Ovary (tissue), 10 donors: ENCODE measurements at places on chromosomes 16 and 17.

- no peak for DNase-seq
Observed at GRCh38 chr16:65388592-65388991, 266.7 kb upstream of the CDH11 start.

- no peak for DNase-seq
Observed at GRCh38 chr16:74700116-74700437, 585 bp downstream of the MLKL start.

- DNase-seq: no peak
Observed at GRCh38 chr17:47720196-47720595, 12.8 kb upstream of the TBX21 start.

- DNase-seq: no peak
Observed at GRCh38 chr16:16099320-16099719, 124.0 kb downstream of the ABCC6 start.

GRCh38 chr17:40482722-40483121 is 18.7 kb downstream of the TNS4 start:
- DNase-seq: no peak

DNA sequence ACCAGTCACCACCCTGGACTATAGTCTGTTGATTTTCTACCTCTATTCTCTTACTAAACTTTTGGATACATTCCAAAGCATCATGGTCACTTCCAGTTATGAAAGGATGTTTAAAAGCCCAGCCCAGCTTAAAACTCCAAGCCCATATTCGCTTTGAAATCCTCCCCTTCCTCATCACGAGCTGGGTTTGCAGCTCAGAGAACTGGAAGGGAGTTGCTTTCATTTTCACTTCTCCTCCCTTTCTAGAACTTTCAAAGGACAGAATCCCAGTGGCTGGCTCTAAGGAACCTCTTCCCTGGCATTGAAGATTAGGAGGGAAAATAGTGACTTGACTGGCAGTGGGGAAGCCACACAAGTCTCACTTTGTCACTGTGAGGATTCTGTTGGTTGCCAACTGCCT is 100.1 kb upstream of the DYNLRB2 start:
- no peak for DNase-seq

- DNase-seq: no peak
Observed at GRCh38 chr16:14175086-14175485, 104.0 kb downstream of the MRTFB start.

- DNase-seq: no peak
Observed at GRCh38 chr16:77299395-77299794, 100.2 kb downstream of the SYCE1L start.

DNA sequence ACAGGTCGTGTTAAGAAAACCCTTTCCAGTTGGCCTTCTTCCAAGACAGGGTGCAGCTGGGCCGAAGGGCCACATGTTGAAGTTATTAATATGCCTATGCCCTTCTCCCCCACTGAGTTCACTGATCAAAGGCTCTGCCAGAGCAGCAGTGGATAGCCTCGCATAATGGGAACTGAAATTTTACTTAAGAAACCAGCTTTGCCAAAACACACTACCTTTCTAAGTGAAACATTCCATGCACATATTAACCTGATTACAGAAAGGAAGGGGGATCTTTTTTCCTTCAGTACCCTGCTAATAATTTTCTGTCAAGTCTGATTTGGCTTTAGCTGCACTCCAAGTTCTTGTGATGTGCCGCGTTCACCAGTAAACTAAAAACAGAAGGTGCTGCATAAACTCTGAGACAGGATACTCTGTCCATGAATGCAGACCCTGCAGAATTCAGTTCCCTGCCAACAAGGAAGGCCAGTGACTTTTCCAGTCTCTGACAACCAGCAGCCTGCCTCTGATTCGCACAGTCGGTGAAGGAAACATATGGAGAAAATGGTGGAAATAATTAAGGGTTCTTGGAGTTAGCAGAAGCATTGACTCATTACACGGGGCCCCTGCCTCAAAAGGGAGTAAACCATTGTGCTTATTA is 283.8 kb downstream of the ZFHX3 start:
- no peak for DNase-seq

DNA sequence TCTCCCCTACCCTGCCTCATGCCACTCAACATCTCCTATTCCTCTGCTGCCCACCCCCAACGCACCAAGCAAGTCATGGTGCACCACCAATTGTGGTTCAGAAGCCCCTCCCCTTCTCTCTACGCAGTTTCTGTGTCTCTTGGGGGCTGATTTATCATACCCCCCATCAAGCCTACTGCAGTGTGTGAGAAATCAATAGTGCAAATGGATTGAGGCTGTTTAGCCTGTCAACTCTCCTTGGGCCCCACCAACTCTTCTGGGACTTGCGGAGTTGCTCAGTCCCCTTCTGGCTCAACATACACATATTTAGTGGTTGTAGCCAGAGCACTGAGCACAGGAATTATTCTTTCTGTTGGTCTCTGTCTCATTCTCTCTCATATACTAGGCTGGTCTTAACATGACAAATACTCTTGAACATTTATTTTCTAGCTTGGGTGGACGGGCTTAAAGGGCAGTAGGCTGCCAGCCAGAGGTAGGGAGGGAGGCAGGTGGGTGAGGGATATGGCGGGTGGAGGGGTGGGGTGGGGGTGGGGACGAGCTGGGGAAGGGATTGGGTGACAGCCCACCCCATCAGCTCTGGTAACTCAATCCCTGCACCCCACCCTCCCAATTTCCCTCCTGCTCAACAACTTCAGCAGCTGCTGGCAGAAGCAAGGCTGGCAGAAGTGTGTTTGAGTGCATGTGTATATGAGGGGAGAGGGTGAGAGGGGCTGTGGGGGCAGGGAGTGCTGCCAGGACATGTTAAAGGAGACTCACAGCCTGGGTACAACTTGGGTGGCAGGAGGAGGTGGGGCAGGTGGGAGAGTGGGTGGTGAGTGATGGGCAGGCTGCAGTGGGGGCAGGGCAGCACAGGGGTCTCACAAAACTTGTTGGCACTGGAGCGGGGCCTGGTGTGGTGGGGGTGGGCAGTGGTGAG is 4.9 kb downstream of the RARA start:
- DNase-seq: peak; percentile 14

DNA sequence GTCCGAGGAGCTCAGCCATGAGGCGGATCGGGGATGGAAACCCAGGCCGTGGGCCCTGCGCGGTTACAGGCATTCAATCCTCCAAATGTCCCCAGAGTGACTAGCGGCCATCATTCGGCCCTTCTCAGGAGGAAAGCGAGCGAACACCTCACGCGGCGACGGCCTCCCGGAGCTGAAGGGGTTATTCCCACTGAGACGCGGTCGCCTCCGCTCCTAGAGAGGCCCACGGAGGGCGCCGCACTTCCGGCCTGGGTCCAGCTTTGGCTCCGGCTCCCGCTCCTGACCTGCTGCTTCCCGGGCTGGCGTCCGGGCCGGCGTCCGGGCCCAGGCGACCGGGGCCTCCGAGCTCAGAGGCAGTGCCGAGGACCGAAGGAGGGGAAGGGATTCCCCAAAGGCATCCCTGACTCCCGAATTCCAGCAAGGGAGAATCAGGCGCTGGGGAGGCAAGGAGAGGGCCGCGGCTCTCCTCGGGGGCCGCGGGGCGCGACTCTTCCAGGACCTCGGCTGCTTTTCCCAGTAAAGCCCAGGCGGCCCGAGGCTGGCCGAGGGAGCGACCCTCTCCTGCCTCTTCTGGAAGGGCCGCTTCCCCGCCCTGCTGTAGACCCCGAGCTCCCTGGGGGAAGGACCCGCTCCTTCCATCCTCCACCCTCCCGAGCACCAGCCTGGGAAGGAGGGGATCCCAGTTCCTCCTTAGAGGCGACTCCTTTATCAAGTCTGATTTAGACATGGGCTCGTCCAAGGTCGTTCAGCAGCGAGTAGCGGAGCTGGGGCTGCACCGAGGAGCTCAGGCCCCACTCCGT is 18.6 kb upstream of the ZNF629 start:
- DNase-seq: peak; percentile 93

DNA sequence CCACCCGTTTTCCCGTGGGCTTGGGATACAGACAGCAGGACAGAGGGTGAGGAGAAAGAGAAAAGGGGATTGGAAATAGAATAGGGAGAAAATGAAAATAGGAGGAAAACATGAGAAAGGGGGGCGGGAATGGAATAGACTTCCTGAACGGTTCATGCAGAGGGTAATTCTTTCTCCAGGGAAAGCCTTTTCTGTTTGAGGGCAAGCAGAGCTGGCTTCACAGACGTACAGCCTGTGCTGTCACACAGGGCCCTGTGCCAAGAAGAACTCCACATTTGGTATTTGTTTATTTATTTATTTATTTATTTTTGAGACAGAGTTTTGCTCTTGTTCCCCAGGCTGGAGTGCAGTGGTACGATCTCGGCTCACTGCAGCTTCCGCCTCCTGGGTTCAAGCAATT is 12.0 kb downstream of the MILR1 start:
- DNase-seq: peak; percentile 35

- DNase-seq: no peak
Observed at GRCh38 chr17:57694051-57694450, 51.0 kb downstream of the CCDC182 start.

GRCh38 chr16:87575027-87575804 is 27.1 kb upstream of the JPH3 start:
- no peak for DNase-seq

GRCh38 chr17:45325810-45326209 is 9.0 kb upstream of the MAP3K14 start:
- DNase-seq: no peak

GRCh38 chr16:81280393-81280792 is 34.4 kb upstream of the GAN start:
- DNase-seq: no peak

DNA sequence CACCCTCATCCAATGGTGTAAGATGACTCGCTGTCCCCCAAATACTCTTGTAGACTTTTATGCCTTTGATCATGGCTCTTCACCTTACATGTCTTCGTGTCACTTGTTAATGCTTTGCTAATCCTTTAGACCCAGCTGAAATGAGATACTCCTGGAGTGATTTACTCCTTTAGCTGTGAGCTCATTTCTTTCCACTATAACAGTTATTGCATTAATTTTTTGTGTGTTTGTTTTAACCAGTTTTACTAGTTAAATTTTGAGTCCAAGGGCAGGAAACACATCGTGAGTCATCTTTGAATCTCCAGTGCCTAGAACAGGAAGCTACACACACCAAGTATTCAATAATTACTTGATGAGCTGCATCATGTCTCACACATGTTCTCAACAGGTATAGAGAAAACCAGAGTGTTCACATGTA is 6.5 kb upstream of the CTCF start:
- DNase-seq: no peak

DNA sequence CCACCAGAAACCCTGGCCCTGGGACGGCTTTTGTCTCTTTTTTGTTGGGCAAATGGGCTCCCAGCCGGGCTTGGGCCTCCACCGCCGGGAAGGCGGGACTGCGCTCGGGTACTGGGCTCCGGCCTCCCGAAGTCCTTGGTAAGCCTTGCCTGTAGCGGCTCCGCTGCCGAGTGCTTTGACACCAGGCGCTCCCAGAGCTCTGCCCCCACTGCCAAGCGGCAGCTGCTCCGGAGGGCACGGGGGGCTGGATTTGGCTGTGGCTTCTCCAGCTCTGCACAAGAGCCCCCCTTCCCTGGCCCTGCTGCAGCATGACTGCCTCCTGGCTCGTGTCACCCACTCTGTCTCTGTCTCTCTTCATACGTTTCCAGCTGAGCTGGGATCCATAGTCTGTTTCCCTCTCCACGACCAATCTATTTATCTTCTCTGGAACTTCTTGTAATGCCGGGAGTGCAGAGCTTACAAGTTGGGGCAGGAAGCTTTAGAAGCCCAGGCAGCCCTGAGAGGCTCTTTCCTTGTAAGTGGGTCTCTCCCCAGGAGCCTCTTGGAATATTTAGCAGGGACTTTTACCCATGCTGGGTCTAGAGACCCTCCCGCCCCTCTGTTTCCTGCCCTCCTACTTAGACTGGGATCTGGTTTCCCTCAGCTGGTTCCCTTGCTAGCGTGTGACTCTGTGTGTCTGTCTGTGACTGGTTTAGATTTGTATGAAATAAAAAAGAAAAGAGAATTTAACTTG is 246.9 kb upstream of the GSE1 start:
- no peak for DNase-seq

DNA sequence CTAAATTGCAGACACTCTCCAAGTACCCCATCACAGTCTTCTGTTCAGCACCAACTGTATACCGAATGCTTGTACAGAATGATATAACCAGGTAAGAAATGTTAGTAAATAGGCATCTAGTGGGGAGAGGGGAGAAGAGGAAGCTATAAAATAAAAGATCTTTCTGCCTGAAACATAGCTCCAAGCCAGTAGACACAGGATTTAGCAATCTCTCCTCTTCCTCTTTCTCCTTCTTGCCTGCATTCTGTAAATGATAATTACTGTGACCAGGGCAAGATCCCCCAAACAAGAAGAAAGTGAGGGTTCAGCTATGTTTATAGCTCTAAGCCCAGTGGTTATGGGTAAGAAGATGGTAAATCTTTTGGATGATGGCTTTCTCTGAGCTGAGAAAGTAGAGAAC is 17.9 kb downstream of the ACSM3 start:
- DNase-seq: no peak

DNA sequence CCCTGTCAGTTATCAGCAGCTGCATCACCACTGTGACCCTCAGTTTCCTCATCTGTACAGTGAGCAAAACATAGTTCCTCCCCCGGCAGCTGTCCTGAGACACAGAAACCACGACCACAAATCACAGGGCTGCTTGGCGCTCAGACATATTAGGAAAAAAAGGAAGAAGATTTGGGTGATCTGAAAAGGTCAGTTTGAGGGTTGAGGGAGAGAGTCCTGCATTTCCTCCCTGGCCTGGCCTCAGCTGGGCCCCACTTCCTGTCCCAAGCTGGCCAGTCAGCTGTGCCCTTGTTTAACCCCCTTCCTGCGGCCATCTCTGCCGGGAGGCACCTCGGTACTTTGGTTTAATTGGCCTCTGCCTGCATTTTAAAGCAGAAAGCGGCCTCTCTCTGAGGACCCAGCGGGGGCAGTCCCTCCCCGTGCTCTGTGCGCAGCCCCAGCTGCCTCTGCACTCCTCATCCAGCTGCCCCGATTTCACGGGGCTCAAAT is 24.0 kb upstream of the CIBAR2 start:
- DNase-seq: no peak

DNA sequence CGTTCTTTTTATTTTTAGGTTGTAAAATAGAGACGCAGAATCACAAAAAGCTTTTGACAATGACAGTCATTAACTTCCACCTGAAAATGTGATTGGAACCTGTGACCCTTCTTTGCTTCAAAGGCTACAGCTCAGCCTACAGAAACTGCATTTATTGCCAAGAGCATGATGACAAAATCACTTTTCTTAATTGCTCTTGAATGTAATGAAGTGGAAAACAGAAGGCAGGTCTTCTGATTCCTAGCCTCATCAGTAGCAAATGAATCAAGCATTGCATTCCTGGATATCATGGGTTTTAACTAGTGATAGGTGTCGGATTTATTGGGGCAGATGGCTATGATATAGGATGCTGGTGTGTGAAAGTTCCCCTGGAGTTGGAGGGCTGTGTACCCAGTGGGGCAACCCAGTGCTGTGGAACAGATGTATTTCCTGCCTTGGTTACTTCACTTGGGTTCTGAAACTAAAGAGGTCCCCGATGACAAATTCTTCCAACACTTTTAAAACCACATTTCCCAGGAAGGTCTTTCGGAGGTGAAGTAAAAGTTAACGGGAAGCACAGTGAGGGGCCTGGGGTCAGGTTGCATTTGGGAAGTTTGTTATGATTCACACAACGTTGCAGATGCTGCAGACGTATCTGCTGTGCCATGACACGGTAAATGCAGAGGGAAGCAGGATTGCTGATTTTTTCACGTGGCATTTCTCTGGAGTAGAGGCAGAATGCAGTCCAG is 127.5 kb downstream of the HS3ST3A1 start:
- no peak for DNase-seq
